T1000 (cell line): ENCODE measurements at places on chromosomes 5 and 9.
A peak's percentile ranks its signal among the peaks of the same experiment; 100 is the strongest.

GRCh38 chr5:153792305-153792704, 246.4 kb downstream of the FAM114A2 start:
- DNase-seq: no peak

- no peak for DNase-seq
Measured at GRCh38 chr9:93065135-93065720, 6.7 kb downstream of the SUSD3 start.

DNA sequence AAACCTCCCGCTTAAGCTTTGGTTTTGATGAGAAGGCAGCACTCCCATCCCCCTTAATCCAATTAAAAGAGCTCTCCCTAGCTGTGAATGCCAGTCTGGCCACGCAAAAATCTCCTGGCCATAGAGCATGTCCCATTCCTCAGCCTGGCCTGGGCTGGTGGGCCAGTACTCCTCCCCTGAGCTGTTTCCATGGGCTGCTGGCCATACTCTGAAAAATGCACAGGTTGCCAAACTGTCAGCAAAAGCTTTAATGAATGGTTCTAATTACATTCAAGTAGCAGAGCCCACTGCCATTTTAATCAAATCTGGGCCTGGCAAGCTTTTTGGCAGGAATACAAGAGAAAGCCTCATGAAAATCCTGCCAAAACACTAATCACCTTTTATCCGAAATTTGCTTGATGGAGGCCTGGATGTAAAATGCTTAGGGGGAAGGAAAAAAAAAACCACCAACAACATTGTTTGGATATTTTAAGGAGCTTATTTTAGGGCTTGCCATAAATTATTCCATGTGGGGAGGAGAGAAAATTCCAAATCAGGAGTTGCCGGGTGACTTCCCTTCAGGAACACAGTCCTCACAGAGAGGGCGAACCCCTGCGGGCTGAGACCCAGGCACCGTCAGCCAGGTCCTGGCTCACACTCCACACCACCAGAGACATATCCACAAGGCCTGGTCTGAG, 243.3 kb downstream of the SEC61B start:
- no peak for DNase-seq

DNA sequence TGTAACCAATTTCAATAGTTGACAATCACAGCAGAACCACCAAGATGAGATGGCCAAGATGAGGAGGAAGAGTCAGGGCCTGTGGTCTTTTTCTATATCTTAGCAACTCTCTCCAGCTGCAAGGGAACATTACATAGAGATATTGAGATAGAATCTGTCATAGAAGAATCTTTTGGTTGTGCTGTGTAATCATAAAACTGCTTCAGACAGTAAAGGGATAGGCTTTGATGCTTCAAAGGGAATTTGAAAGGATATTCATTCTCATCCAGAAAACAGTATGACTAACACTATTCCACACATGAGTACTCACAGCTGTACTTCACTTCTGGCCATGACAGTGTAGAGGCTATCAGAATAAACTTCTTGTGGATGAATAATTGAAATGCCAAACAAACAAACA, 145.9 kb downstream of the YIPF5 start:
- no peak for DNase-seq

GRCh38 chr5:30874241-30875034, 319.0 kb upstream of the CDH6 start:
- no peak for DNase-seq

GRCh38 chr5:34534523-34535103, 121.5 kb upstream of the RAI14 start:
- DNase-seq: no peak

DNA sequence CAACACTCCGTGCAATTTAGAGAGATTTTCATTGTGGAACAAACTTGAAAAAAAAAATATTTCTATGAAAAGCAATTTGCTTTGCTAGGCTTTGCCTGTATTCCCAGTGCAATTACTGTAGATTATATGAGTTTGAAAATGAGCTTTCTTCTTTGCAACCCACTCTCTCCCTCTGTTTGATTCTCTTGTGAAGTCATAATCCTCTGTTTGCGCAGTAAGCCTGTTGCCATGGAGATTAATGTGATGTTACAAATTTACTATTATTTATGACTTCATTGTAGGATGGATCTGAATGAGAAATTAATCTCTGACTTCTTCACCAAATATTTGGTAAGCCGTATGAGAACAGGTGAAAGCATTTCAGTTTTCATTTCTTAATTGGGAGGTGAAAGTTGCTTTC, 320.3 kb downstream of the SPATA31D1 start:
- no peak for DNase-seq

DNA sequence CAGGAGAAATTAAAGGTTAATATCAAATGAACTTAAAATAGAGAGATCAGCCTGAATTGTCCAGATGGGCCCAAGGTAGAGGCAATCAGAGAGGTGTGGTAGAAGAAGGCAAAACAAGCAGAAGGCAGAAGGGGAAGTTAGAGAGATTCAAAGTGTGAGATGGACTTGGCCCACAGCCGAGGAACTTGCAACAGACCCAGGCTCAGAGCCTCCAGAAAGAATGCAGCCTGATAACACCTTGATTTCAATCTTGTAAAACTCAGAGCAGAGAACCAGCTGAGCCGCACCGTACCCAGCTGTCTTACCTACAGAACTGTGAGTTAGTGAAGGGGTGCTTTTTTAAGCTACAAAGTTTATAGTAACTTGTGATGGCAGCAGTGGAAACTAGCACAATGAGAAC, 190.9 kb downstream of the RFK start:
- no peak for DNase-seq

GRCh38 chr9:125850763-125851162, 103.6 kb downstream of the PBX3 start:
- DNase-seq: no peak

GRCh38 chr5:102279711-102280110, 16.4 kb downstream of the SLCO4C1 start:
- DNase-seq: no peak

DNA sequence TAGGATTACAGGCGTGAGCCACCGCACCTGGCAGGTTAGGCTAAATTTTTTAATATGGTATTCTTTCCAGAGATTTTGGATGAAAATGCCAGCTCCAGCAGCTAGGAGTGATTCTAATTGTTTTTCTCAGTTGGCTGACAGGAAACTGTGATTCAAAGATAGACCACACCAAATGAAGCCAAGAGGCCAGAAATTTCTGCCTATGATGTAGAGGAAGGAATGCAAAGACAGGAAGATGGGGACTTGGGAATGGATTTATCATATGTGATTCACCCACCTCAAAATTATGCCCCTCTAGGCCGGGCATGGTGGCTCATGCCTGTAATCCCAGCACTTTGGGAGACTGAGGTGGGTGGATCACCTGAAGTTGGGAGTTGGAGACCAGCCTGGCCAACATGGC, 53.3 kb downstream of the UGCG start:
- DNase-seq: no peak

- peak; percentile 65 for DNase-seq
Measured at GRCh38 chr5:172443441-172444109, 10.8 kb downstream of the SH3PXD2B start.

GRCh38 chr5:175230299-175230698, 213.7 kb downstream of the DRD1 start:
- no peak for DNase-seq

GRCh38 chr5:132510076-132510475, 19.5 kb upstream of the IRF1 start:
- no peak for DNase-seq

DNA sequence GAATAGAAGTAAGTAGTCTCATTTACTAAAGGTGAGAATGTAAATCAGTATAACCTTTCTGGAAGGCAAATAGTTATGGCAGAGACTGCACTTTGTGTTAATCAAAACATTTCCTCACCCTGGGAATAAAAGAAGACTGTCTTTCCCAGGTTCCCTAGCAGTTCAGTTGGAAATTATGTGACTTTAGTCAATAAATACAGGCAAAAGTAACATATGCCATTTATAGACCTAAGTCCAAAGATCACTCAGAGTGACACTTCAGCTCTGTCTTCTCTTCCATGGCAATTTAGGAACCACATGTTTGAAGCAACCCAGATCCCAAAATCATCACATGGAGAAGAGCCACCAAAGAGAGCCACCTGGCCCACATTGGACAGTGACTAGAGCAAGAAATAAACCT, 160.7 kb upstream of the SV2C start:
- no peak for DNase-seq

GRCh38 chr9:37918665-37919170, 14.8 kb upstream of the SLC25A51 start:
- DNase-seq: no peak

DNA sequence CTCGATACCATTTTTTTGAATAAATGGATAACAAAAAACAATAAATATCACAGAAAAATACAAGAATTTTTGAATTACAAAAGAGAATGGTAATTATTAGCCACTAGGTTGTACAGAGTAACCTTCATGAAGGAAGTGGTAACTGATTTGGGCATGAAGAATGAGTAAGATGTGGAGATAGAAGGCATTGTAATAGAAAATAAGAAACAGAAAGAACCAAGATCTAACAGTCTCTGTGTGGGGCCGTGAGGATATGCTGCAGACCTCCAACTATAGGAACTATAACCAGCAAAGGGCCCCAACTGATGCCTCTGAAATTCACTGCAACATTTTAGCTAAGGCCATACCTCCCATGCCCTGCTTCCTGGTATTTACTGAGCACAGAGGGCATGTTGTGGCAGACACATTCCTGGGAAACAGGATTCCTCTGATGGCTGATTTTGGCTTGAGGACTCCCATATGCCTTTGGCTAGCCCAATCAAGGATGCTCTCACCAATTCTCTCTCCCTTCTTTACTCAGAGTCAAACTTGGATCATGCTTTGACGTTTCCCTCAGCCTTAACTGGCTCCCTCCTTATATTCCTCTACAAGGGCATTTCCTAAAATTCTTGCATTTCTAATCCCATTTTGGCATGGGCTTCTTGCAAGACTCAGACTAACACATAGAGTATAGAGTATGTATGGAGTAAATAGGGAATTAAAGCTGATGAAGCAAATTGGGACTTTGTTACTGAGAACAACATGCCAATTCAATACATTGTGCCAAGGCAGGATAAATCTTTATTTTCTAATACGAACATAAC, 208.9 kb downstream of the PDE4D start:
- DNase-seq: no peak

GRCh38 chr5:114176356-114176755, 185.5 kb upstream of the KCNN2 start:
- no peak for DNase-seq

GRCh38 chr9:93299418-93300174, 115.7 kb downstream of the WNK2 start:
- no peak for DNase-seq

- DNase-seq: no peak
Measured at GRCh38 chr5:160474084-160474483, 52.4 kb downstream of the PTTG1 start.

DNA sequence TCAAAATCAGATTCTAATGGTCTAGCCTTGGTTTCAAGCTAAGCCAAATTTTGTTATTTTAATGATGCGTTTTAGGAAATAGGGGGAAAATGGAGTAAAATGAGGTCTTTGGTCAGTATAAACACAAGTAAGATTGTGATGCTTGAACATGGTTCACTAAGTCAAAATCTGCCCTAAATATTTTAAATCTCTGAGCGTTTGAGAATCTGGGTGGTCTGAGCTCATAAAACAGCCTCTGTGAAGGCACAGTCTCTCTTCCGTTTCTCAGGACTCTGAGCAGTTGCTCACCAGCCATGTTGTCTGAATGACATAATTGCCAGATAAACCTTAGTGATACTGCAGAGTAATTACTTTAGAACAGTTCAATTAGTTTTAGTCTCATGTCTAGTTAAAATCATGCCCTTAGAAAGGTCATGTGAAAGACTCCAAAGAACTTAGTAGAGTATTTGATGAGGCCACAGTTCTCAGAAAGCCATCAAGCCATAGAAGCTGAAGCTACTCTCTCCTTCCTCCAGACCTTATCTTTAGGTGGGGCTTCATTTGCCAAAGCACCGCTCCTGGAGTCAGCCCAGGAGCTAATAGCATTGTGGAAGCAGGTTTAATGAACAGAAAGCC, 257.1 kb upstream of the MAP3K1 start:
- DNase-seq: no peak

- peak; percentile 69 for DNase-seq
Measured at GRCh38 chr5:133240425-133241091, 188.7 kb downstream of the HSPA4 start.

DNA sequence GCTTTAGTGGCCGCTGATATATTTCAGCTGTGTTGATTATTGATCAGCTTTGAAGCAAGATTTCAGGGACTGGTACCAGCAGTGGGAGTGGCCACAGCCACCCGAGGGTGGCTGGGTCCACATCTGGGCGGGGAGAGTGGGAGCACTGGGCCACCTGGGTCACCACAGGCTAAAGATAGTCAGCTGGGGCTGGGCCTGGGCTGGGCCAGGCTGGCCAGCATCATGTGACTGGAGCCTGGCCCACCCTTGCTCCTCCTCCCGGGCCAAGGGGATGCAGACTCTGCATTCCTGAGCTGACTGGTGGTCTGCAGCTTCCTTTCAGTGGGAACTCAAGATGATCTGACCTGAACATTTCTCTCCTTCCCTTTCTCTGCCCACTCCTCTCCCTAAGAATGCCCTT, 27.1 kb downstream of the LARP1 start:
- no peak for DNase-seq

DNA sequence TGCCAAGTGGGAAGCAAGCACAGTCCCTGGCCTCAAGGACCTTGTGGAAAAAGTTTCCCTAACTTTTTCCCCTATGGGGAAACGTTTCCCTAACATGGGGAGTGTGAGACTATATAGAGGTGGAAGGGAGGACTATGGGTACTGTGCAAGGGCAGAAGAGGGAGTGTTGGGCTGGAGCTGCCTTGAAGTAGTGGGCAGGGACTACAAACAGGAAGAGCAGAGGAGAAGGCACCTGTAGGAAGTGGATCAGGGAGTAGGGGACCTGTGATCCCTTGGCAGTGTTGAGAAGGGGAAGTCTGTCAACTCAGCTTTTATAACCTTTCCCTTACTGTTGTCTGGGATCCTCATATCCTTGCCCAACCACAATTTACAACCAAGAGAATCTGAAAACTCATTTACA, 1.4 kb downstream of the CMYA5 start:
- no peak for DNase-seq

GRCh38 chr5:133403741-133404364, 208.5 kb downstream of the FSTL4 start:
- DNase-seq: no peak

DNA sequence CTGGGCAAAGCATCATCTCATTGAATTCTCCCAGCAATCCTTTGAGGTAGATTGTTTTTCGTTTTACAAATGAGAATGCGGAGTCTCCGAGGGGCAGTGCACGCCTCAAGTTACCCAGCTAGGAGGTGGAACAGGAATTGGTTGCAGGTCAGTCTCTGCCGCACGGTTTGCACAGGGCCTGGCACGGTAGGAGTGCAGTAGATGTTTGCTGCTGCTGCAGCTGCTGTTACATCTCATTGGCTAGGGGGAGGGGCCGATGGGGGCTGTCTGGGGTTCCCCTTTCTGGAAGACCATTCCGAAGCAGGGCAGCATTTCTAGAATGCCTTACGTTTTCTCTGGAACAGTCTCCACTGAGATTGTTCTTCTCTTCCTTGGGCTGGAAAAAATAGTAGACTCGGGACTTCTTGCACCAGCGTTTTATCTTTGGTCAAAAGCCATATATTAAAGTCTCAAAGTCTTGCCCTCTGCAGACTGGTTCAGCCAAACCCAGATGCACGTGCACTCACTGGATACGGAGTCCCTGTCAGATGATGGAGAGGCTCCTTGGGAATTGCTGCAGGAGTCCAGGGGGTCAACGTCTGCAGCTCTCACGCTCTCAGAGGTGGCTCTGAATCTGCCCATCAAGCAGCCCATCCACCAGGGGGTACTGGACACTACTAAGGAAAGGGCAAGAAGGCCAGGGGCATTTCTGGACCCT, 1.2 kb downstream of the USP20 start:
- DNase-seq: no peak
